ENCODE measurements at places on chromosomes 4 and X.

GRCh38 chrX:118579417-118579816 lies 83.8 kb downstream of the DOCK11 start:
- no peak for DNase-seq

GRCh38 chr4:62644372-62644771 lies 1444.2 kb downstream of the ADGRL3 start:
- peak; percentile 13 for DNase-seq

- DNase-seq: no peak
These were observed 64.0 kb upstream of the NFKB1 start for GRCh38 chr4:102437111-102437510.

GRCh38 chrX:108165383-108166111 lies 74.0 kb downstream of the ATG4A start:
- DNase-seq: no peak

GRCh38 chrX:2928583-2929434 lies at the start of gene ARSD:
TSS of gene ARSD (minus strand) at chrX:2929339. CDS start at chrX:2929275, 64 bp downstream.
- DNase-seq: peak; percentile 88

DNA sequence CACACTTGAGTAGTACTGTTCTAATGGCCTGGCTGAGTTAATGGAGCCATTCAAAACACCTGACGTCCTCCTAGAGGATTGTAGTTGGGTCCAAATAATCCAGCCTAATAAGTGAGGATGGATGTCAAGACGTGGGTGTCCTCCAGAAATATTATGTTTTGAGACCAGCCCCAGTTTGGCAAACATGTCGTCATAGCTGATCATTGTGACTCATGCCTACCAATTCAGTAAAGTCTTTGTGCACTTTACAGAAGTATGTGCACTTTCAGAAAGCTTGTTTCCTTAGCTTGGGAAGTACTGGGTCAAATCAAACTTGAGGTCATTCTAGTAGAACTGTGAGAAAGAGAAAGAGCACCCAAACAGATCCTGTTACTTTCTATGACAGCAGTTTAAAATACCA lies 37.6 kb upstream of the GLRA2 start:
- no peak for DNase-seq
